ENCODE measurements at places on chromosomes 12 and 14. TPM values are rescaled to one million over a fixed set of nuclear protein-coding genes. Genes with fewer than 3 reads are reported as not detected.

GRCh38 chr12:115660211-115660805 is 617.2 kb downstream of the MED13L start:
- no peaks in the 10 kb centered on the region for H3K27me3 ChIP-seq
- H3K27ac ChIP-seq: no peak overlapping the region
- no peak overlapping the region for H3K4me3 ChIP-seq
- peak; percentile 10 for DNase-seq
- H3K36me3 ChIP-seq: no peaks in the 10 kb centered on the region

DNA sequence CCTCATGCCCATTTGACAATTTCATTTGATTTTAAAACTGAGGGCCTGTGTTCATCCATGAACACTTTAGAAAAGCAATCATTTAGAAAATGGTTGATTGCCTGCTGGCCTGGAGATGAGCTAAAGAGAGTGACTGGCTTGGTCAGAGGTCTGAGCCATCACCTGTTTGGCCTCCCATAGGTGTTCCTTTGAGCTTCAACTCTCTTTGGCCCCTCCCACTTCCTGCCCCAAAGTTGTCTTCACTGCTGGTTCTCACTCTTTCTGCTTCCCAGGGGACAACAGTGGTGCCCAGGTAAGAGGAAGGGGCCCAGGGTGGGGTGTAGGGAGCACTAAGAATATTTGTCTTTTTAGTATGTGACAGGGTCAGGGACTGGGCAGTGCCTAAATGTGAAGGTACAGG is 4.9 kb upstream of the TCP11L2 start:
- peaks cover 2% of the 10 kb centered on the region for H3K4me1 ChIP-seq
- H3K27ac ChIP-seq: no peak overlapping the region
- DNase-seq: no peak
- H3K27me3 ChIP-seq: no peaks in the 10 kb centered on the region

- no peaks in the 10 kb centered on the region for H3K36me3 ChIP-seq
- no peak overlapping the region for H3K27ac ChIP-seq
- peak; percentile 40 for DNase-seq
- no peaks in the 10 kb centered on the region for H3K4me1 ChIP-seq
These were observed 300.5 kb downstream of the PRKD1 start for GRCh38 chr14:29627137-29627536.

- H3K27me3 ChIP-seq: no peaks in the 10 kb centered on the region
- H3K4me3 ChIP-seq: no peak overlapping the region
- no peak for DNase-seq
- peaks cover 21% of the 10 kb centered on the region for H3K4me1 ChIP-seq
- H3K27ac ChIP-seq: no peak overlapping the region
These were observed 52.9 kb downstream of the ACTN1 start for GRCh38 chr14:68926236-68926635.

ZNF384 gene
- polyA plus RNA-seq: 34.8 TPM

SLC17A8 gene
- not detected for polyA plus RNA-seq

KRT80 gene
- polyA plus RNA-seq: 1.0 TPM

RTL1 gene
- not detected for polyA plus RNA-seq
